NCI-H524 (cell line): ENCODE measurements at places on chromosomes 12 and 14.

GRCh38 chr12:92736605-92737004, 33.8 kb downstream of the PLEKHG7 start:
- DNase-seq: no peak

GRCh38 chr14:105198588-105198987, 17.5 kb upstream of the NUDT14 start:
- no peak for DNase-seq

- peak; percentile 79 for DNase-seq
Observed at GRCh38 chr12:132445884-132446632, 43.9 kb upstream of the FBRSL1 start.

DNA sequence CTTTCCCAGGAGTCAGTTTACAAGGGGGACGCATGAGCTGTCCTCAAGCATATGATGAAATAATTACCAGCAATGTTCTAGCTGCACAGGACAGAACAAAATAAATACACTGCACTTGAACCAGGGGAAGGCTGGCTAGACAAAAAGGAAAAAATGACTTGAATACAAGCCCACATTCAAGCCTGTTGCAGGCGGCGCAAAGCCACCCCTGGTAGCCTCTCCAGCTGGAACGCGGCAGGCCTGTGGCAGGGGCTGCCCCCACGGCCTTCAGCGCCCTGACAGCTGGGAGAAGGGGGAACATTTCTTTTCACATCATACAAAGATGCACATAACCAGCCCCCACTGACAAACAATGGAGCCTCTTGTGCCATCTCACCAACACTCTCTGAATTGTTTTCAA, 57.1 kb downstream of the TRAFD1 start:
- DNase-seq: no peak

DNA sequence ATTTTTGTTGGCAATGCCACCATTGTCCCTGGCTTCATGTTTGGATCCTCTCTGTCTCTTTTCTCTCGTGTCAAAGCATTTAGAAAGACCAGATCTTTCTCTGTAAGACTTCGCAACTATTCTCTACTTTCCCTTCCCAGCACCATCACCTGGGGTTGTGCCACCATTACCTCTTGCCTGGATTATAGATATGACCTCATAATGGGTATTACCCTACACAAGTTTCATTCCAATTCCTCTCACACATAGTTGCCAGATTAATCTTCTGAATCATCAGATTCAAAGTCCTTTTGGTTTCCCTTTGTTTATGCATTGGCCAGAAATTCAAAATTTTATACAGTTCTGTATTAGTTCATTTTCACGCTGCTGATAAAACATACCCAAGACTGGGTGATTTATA, 27.2 kb upstream of the DHRS2 start:
- DNase-seq: no peak

DNA sequence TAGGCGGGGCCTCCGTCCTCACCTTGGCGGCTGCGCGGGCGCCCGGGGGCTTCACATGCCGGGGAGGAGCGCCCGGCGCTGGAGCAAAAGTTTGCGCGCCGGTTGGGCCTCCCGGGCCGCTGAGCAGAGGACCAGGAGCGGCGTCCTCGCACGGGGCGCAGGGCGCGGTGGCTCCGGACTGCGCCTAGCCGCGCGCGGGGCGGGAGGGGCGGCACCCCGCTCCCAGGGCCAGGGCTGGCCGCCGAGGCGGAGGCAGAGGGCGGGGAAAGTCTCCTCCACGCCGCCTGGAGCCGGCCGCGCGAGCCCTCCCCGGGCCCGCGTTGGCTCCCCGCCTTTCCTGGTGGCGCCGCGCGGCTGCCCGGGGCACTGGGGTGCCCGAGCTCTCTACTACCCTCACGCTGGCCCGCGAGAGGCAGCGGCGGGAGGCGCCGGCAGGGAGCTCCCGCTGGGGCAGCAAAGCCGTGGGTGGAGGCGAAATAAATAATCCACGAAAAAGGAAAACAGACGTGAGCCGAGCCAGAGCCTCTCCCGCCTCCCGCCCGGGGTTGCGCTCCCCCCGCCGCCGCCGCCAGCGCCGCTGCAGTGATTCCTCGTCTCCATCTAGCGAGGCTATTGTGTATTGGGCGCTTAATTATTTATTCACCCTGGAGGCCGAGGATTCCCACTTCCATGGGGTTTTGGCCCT, 400 bp upstream of the PRIMA1 start:
- peak; percentile 80 for DNase-seq

GRCh38 chr14:28751467-28752058, 15.0 kb upstream of the FOXG1 start:
- peak; percentile 92 for DNase-seq

DNA sequence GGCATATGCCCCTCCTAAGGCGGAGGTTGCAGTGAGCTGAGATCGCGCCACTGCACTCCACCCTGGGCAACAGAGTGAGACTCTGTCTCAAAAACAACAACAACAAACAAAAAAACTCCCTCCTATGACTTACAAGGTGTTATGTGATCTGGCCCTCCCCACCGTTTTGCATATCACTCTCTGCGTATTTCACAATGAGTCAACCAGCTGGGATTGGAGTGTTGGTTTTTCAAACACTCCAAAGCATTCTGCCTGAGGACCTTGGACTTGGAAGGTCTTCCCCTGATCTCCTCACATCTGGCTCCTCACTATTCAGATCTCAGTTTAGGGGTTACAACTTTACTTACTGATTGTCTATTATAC, 14.0 kb downstream of the MANSC1 start:
- DNase-seq: no peak

GRCh38 chr12:97960741-97961608, 498.4 kb downstream of the RMST start:
- DNase-seq: peak; percentile 18

GRCh38 chr12:111840807-111841206, 1.2 kb upstream of the MAPKAPK5 start:
- DNase-seq: no peak

GRCh38 chr14:34833549-34834523, 41.3 kb downstream of the BAZ1A start:
- DNase-seq: no peak
